ELR (cell line): ENCODE measurements at places on chromosomes 16 and 17.

DNA sequence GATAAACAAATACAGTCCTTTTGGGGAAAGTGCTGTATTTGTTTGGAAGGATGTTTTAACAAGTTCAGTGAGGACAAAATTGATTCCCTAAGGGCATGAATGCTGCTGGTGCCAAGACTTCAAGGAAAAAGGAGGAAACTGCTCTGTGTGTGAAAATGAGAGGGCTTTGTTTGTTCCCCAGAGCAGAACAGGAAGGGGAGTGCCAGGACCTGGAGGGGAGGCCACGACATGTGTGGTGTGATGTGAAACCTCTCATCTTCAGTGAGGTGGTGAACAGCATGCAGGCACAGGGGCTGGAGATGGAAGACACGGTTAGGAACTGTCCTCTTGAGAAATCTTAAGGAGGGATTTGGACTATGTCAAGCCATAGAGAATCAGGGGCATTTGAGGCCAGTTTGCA, 46.6 kb upstream of the GRIN2A start:
- no peak for DNase-seq

DNA sequence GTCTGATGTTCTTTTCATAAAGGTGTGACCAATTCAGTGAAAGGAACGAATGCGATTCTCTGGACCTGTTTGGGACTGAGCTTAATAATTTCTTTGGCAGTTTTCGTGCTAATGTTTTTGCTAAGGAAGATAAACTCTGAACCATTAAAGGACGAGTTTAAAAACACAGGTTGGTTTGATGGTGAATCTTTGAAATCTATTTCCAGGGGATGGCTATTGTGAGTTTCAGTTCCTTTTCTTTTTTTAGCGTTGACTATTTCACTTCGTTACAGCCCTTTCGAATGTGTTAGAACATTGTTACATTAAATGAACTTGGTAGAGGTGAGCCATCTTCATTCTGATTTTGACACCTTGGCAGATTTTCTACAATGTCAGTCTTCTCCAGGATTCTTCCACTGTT, 1.2 kb downstream of the TNFRSF17 start:
- no peak for DNase-seq

DNA sequence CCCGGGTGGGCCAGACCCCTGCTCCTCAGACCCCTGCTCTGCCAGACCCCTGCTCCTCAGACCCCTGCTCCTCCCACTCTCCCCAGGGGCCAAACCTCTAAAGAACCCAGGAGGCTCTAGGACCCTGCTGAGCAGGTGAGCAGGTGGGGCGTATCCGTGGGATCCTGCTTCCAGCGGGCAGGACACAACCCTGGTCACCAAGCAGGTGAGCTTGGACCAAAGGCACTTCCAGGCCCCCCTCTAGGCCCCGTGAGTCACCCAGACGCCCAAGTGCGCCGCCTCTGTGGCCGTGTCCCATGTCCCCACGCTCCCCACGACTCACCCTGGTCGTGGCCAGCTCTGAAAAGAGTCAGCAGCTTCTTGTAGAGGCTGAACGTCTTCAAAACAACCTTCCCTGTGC, 5.0 kb downstream of the CYBC1 start:
- DNase-seq: no peak

GRCh38 chr16:12111223-12111622, 134.7 kb downstream of the SNX29 start:
- DNase-seq: no peak

- DNase-seq: no peak
Observed at GRCh38 chr17:11797803-11798202, 199.5 kb downstream of the ZNF18 start.

DNA sequence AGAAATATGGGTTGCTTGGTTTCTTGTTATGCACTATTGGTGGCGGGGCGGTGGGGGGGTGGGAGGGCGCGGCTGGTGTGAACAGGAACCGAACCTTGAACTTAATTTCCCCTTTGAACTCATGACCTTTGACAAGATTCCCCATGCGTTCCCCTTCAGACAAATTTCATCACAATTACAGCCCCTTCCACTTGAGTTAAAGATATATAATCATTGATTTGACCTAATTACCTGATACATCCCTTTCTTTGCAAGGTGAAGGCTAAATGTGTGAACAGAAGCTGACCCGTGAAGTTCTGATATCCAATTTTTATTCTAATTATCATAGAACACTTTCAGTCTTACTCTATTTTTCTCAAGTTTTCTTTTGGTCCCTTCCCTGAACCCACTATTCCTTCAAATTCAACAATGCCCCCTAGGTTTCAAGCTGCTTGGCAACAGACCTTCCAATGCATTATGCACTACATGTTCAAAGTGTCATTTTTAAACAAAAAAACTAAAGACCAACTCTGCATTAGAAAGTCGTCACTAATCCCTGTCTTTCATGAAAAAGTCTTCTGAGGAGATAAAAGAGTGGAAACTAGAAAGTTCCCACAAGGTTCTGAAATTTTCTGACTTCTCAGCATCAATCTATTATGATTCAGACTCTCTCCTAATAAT, 116.8 kb downstream of the SKAP1 start:
- no peak for DNase-seq

GRCh38 chr16:69741519-69741918, 13.2 kb downstream of the NOB1 start:
- DNase-seq: peak; percentile 43

GRCh38 chr16:48959204-48959603, 322.4 kb downstream of the CBLN1 start:
- DNase-seq: no peak

DNA sequence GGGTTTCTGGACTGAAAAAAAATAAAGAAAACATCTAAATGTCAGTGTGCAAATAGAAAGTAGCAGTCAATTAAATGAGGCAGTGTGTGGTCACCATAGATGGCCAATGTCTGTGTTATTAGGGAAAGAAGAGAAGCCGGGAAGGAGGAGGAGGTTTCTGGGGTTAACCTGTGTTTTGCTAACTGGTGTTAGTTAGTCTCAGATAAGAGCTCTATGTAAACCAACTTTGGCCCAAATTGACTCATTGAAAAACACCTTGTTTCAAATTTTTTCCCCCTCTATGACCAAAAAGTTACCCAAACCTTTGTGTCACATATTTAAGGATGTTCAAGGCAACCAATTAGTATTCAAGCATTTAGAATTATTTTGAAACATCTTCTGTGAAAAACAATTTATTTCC, 530.9 kb downstream of the MAF start:
- DNase-seq: no peak

GRCh38 chr16:48236286-48236685, 7.8 kb upstream of the LONP2 start:
- no peak for DNase-seq
